ENCODE measurements at places on chromosomes 13 and 19.

- DNase-seq, result no peak
Measured at GRCh38 chr19:32195706-32196610, 149.5 kb upstream of the ZNF507 start.

DNA sequence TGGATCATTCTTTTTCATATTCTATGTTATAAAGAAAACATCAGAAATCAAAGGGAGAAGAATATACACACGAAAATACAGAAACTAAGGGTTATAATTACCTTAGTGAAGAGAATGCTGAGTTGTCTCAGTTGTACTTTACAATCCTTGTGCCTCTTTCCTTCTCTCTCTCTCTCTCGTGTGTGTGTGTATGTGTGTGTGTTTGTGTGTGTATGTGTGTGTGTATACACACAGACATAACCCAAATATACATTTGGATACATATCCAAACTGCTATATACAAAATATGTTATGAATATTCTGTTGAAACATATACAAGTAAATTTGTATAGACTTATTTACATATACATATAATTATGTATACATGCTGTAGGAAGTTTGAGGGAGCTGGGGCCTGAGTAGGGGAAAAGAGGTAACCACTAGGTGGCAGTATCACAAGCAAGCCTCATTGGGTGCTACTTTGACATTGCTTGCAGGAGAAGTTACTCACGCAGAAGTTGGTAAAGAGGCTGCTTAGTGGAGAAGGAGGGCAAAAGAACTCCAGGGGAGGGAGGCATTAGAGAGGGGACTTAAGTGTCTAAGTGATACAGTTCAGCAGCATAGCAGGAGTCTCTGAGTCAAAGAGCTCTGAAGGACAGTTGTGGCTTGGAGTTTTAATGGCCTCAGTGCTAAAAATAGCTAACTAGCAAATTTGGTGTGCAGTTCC, 465.1 kb upstream of the PCDH20 start:
- DNase-seq, result no peak

DNA sequence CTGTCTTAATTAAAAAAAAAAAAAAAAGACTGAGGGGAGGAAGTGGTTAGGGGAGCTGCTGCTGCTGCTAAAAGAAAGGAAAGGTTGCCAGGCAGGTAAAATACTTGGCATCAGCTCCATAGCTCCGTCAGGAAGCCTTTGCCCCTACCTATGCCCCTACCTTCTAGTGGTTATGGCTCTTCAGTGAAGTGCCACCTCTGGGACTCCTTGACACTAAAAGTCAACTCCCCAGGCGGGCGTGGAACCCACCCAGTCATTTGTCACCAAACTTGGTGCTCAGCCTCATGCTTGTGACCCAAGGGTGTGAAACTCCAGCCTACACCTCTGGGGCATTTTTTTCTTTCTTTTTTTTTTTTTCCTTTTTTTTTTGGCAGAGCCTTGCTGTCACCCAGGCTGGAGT, 4.9 kb upstream of the NECTIN2 start:
- DNase-seq, result no peak

DNA sequence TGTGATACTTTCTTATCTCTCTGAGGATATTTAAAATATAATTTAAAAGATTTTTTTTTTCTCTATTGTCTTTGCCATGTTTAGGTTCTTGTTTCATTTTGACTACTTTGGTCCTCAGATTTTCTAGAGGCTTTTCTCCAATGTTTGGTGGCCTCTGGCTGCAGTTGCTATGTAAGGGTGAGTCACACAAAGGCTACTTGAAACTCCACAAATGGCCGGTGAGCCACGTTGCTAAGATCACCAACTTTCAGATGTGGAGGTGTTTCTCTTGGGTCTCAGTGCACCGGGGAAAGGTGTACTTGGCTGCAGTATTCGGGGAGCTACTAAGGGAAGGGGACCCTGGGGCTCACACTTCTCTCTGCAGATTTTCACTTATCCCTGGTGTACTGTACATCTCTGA, 248.1 kb downstream of the HS6ST3 start:
- DNase-seq, result no peak

GRCh38 chr13:110324026-110324749, 17.1 kb downstream of the COL4A2 start:
- DNase-seq, result no peak

GRCh38 chr13:75790198-75790970, 154.3 kb downstream of the LMO7 start:
- DNase-seq, result no peak

GRCh38 chr13:113089693-113090414, 15.7 kb upstream of the F7 start:
- no peak for DNase-seq

DNA sequence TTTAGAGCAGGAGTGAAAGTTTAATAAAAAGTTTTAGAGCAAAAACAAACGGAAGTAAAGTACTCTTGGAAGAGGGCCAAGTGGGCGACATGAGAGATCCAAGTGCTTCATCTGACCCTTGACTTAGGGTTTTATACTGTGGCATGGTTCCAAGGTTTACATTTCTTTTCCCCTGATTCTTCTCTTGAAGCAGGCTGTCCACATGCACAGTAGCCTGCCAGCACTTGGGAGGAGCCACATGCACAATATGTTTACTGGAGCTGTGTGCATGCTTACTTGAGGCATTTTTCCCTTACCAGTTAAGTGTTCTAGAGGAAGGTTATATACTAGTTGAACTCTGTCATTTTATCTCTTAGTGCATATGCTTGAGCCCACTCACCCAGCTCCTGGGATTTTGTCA, 295.6 kb downstream of the TBC1D4 start:
- no peak for DNase-seq

- no peak for DNase-seq
Measured at GRCh38 chr19:12907166-12907565, 11.9 kb downstream of the SYCE2 start.

- DNase-seq, result no peak
Measured at GRCh38 chr19:42345191-42345812, 19.9 kb downstream of the MEGF8 start.

- no peak for DNase-seq
Measured at GRCh38 chr19:47682939-47683338, 30.3 kb upstream of the EHD2 start.

DNA sequence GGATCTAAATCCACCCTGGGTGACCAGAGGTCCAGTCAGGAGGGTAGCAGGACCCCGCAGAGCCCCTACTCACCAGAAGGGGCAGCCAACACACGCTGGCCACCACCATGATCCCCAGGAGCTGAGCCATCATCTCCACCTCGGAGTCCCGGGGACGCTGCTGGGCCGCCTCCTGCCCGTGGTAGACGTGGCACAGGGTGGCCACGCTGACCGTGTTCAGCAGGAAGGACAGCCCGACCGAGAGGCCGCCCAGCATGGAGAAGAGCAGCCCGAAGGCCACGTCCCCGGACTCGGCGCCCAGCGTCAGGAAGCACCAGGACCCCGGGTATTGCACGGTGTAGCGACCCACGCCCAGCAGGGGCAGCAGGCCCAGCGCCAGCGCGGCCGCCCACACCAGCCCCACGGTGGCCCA, 6.9 kb downstream of the TBXA2R start:
- no peak for DNase-seq

DNA sequence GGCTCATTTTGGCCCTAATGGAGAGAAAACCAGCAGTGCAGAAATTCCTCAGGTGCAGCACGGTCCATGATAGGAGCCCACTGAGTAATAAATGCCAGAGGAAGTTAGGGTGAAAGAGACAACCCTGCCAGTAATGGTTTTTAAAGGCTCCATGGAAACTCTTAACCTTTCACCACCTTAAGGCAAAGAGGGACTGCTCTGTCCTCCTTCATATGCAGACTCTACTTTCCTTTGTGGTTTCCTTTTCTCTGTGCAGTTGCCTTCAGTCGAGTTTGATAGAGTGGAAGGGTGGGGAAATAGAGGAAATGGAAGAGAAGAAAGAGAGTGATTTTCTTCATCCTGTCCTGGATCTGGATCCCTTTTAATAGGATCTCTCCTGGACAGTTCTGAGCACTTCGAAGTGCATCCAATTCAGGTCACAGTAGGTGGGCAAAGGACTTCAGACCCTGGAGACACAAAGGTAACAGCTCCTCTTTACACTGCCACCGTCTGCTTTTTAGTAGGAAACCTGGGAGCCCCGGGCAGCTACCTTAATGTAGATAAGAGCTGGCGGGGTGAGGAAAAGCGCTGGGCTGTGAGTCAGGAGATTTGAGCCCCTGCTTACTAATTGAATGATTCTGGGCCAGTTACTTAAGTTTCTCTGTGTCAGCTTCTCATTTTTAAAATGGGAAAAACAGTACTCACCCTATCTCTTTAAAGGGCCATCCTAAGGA, 294.8 kb downstream of the KCNRG start:
- DNase-seq, result no peak

DNA sequence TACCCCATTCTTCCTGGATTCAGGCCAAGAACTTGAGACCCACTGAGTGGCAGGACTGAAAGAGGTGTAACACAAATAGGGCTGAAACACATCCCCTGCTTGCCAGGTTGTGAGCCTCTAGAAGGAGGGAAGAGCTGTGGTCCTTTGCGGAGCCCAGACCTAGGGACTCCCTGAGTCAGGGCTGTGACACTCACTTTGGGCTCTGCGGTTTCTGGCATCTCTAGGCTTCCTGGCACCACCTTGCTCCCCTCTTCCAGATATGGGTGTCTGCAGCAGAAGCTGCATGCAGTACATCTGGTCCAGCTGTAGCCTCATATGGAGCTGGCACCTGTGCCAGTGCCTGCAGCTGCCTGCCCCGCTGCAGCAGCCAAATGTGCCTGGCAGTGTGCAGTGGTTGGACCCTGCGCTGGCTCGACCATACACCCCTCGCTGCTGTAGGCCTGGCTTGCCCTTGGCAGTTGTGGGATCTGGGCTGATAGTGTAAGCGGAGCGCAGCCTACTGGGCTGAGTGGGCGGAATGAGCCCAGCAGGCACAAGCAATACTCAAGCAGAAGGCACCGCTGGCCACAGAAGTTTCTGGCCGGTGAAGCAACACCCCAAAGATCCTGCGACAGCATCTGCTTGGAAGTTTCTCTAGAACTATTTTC, 290.4 kb downstream of the SLITRK6 start:
- no peak for DNase-seq

- DNase-seq, result no peak
Measured at GRCh38 chr13:60169239-60170031, 5.7 kb upstream of the DIAPH3 start.

DNA sequence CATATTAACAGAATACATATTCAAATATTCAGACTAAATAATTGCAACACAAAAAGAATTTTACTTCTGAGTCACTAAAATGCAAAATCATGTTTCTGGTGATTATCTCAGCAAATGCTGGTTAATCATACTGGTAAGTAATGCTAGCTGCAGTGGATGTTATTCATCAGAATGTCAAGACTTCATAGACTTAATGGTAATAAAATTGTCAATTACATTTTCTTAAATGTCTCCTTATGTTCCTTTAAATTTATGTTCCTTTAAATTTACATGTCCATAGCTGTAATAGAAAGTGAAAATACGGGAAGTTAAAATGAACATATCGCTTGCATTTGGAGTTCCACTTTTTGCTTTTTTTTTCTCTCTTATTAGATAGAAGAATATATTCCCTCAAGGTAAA, 853.0 kb downstream of the SLITRK6 start:
- DNase-seq, result no peak

- no peak for DNase-seq
Measured at GRCh38 chr19:46624958-46625661, at the start of gene PTGIR. TSS of gene PTGIR (minus strand) at chr19:46625089. CDS start at chr19:46624225, 864 bp downstream.

DNA sequence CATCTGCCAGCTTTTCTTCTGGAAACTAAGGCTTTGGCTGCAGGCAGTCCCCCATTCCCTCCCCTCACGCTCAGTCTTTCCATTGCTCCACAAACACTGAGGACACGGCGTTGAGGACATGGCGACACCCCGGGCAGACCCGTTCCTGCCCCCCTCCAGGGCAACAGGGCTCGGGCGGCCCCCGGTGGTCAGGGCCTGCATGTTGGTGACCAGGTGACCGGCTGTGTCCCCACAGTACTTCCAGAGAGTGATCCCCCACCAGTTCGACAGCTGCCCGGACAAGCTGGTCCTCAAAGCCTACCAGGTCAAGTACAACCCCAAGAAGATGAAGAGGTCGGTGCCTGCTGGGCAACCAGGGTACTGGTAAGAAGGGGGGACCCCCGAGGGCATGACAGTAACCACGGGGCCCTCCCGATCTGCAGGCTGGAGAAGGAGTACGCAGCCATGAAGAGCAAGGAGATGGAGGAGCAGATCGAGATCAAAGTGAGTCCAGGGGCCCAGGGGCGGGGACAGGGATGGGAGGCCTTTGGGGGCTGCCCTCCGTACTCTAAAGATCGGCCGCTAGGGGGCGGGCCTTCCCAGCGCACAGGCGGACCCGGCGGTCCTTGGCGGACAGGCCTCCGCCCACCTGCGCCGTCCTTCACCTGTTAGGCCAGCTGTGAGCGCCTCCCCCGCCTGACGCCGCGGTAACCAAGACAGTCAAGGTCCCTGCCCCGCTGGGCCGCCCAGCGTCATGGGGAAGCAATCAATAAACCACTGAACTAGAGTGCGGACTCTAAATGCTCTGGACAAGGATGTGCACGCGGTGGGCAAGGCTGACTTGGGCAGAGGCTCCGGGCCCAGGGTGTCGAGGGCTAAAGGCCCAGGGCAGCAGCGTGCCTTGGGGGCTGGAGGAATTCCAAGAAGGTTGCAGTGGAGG, 21.1 kb downstream of the PRR36 start:
- peak; percentile 70 for DNase-seq

DNA sequence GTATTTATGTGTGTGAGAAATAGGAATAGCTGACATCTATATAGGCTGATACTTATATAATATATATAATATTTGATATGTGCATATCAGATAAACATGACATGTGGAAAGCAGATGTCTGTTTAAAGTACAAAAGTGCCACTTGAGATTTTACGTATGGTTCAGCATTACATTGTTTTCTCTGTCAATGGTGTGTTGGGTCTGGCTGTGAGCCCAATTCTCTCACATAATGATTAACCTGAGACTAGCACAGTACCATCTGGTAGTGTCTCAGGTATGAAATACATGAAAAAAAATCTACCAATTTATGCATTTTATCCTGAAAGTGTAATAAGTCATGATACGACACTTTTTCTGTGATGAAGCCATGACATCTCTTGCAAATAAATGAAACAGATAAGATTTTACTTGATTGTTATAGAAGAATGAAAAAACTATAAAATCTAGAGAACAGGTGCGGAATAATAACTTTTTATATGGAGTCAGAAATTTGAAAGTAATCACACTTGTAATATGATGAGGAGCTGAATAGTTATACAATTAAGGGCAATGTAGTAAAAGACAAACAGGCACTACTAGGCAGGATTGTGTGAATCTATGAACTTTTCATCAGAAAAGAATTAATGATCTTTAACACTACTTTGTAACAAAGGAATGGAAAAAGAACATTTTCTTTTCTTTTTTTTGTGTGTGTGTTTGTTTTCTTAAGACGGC, 1405.0 kb downstream of the OLFM4 start:
- DNase-seq, result no peak

DNA sequence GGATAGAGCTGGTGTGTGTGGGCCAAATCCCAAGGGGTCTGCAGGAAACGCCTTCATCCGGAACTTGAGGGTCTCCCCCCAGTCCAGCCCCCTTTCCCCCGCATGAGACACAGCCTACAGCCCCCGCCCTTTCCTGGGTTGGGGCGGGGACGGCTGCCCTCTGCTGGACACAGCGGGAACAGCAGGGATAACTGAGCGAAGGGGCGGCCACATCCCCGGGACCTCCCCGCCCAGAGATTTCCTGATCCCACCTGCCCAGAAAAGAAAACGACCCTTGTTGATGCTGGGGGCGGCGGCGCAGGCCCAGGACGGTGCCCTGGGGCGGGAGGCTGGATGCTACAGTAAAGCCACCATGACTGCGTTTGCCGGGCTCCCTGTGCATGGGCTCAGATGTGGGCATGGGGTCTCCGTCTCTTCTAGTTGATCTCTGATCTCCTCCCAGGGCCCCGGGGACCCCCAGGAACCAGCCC, 14.2 kb downstream of the ONECUT3 start:
- DNase-seq, result no peak

GRCh38 chr13:33721724-33722123, 96.2 kb upstream of the RFC3 start:
- DNase-seq, result no peak

Measured in suprapubic skin (tissue), 4 donors.